ENCODE measurements at places on chromosomes 6 and 20.

GRCh38 chr6:44641344-44642031 is 254.0 kb downstream of the CDC5L start:
- no peak for DNase-seq

GRCh38 chr20:55928266-55928665 is 77.1 kb downstream of the CBLN4 start:
- DNase-seq = no peak

- peak; percentile 39 for DNase-seq
Observed at GRCh38 chr20:40493071-40493470, 196.0 kb downstream of the MAFB start.

DNA sequence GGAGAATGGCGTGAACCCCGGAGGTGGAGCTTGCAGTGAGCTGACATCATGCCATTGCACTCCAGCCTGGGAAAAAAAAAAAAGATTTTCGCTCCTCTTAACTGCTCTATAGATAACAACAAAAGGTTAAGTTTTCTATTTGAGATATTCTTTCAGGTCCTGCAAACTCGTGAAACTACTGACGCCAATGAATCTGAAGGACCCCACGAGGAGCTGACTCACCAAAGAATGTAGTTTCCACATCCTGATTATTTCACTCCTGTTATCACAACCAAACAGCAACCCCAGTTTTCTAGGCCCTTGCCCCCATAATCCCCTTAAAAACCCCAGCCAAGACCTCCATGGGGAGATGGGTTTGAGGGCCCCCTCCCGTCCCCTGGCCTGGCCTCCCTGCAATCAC is 58.7 kb downstream of the OTOR start:
- no peak for DNase-seq

GRCh38 chr6:118985123-118985830 is 50.3 kb upstream of the MCM9 start:
- no peak for DNase-seq

- peak; percentile 60 for DNase-seq
Observed at GRCh38 chr6:129133770-129134192, 250.8 kb downstream of the LAMA2 start.

- no peak for DNase-seq
Observed at GRCh38 chr6:49155316-49155715, 307.7 kb downstream of the MMUT start.

GRCh38 chr6:170176898-170177771 is 113.7 kb downstream of the DLL1 start:
- no peak for DNase-seq

GRCh38 chr6:111607279-111607678 is 1.6 kb upstream of the TRAF3IP2 start:
- DNase-seq = no peak

DNA sequence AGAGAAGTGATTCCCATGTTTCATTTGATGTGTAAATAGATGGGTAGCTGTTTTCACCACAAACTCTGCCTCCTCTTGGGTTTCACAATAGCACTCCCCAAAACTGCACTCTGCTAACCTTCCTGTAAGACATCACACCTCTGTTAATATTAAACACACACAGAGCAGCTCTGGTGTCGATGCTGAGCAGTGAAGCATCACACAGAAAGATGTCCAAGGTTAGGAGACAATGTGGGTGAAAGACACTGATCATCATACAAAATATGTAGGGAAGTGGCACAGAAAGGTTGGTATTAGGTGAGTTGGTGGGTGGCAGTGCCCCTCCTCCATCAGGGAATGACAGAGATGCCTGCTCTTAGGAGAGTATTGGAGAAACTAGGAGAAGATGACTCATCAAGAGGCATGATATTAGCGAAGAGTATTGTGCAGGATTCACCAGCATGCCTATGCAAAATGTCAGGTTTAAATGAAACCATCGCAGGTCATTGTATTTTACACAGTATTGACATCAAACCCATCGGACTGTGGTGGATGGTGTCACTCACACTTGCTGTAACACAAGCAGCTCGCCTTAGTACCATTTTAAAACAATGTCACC is 199.7 kb downstream of the TBXT start:
- no peak for DNase-seq

- peak; percentile 24 for DNase-seq
Observed at GRCh38 chr6:31158863-31159855, 770 bp downstream of the TCF19 start.

DNA sequence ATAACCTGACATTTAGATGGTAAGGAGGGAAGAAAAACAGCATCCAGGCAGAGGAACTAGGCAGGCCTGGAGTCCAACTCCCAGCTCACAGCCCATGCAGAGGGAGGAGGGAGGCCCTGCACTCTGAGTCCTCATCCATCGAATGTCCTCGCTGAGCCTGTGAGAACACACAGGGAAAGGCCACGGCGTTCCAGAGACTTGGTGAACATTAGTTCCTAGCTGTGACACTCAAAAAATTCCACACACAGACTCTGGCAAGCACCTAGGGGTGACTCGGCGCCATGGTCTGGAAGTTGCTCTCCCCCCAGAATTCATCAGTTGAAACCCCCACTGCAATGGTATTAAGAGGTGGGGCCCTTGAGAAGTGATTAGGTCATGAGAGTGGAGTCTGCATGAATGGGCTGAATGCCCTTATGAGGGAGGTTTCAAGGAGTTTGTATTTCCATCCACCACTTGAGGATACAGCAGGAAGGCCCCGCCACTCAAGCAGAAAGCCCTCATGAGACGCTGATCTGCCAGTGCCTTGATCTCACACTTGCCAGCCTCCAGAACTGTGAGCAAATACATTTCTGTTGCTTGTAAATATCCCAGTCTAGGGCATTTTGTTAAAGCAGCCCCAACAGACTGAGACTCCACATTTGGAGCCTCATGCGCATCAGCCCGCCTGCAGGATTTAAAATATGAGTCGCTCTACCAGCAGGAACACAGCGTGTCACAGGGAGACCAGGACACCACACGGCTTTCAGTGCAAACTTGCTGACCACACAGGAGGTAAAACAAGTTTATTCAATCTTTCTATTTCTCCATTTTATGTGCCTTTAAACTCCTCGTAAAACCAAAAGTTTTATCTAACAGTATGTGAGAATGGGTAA is 73.9 kb downstream of the WDR27 start:
- no peak for DNase-seq

DNA sequence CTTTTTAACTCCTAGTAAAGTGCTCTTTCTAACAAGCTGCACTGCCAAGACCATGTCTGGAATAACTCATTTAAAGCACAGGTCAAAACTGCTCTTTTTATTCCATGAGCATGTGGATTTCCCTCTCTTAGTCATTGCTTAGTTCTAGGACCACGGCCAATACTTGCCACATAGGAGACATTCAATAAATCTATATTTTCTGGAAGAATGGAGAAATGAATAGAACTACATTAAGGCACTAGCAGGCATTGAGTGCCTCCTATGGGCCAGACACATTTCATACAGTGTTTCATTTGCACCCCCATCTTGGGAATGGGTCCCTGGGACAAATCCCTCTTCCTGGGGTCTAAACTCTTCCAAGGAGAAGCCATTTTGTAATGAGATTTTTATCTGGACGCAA is 552.8 kb upstream of the CITED2 start:
- peak; percentile 78 for DNase-seq

- no peak for DNase-seq
Observed at GRCh38 chr20:1851396-1851795, 43.8 kb upstream of the SIRPA start.

GRCh38 chr20:10986586-10986985 is 312.8 kb upstream of the JAG1 start:
- DNase-seq = peak; percentile 38

DNA sequence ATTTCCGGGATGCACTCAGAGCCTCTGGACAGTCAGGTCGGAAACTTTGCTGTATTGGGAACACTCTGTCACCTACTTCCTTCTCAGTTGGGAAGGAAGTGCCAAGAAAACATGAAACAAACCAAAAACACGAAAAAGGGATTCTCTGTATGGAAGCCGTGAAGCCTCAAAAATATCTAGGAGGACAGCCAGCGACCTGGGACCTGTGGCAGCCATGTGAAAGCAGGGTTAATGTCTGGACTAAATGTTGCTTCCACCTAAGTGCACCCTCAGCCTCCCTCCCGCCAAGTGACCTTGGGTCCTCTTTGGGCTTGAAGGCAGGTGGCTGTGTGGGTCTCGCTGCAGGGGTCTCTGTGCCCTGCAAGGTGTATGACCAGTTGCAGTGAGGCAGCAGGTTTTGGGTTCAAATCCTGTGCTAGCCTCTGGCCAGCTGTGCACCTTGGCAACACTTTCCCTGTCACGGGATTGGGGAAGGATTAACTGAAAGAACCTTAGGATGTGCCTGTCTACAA is 851 bp downstream of the MAVS start:
- peak; percentile 43 for DNase-seq

DNA sequence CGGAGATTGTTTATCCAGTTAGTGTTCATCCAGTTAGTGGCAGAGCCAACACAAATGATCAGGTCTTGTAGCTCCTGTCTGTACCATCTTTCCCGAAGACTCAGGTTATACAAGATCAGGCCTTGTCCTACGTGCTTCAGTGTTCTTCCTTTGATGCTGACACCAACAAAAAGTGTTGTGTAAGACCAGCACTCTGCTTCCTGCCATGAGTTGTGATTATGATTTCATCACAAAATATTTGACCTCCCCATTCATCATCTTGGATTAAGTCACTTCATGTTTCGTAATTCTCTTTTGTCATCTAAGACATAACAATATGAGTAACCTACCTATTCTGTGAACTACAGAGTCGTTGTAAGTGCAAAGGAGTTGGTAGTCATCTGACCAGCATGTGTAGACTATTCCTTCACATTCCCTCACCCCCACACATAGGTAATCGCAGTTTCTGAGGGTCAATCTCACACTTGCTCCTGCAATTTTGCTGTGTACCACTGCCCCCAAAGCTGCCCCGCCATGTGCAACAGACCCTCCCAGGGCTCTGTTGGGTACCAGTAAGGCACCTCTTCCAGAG is 135.6 kb upstream of the SLC22A23 start:
- DNase-seq = peak; percentile 45

DNA sequence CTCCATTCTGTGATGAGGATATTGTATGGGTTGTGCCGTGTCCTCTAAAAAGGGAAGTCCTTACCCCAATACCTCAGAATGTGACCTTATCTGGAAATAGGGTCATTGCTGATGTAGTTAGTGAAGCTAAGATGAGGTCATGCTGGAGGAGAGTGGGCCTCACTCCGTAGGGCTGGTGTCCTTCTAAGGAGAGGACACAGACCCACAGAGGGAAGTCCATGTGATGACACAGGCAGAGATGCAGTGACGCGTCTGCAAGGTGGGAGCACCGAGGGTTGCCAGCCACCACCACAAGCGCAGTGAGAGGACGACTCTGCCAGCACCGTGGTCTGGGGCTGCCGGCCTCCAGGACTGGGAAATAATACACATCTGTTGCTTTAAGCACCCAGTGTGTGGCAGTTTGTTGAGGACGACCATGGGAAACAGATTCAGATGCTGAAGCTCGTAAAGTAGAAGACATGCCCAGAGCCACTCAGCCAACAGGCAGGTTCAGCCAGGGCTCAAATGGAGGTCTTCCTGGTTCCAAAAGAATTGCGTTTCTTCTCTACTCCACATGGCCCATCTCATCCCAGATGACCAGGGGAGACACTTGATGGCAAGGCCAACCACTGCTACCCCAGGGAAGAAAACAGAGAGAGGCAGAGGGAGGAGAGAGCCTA is 59.2 kb upstream of the DUSP22 start:
- no peak for DNase-seq

GRCh38 chr20:63920226-63920625 is 25.3 kb downstream of the DNAJC5 start:
- DNase-seq = no peak

GRCh38 chr6:108942556-108943492 is 94.6 kb downstream of the ARMC2 start:
- no peak for DNase-seq

GRCh38 chr6:5179917-5180316 is 80.8 kb downstream of the LYRM4 start:
- DNase-seq = peak; percentile 31

DNA sequence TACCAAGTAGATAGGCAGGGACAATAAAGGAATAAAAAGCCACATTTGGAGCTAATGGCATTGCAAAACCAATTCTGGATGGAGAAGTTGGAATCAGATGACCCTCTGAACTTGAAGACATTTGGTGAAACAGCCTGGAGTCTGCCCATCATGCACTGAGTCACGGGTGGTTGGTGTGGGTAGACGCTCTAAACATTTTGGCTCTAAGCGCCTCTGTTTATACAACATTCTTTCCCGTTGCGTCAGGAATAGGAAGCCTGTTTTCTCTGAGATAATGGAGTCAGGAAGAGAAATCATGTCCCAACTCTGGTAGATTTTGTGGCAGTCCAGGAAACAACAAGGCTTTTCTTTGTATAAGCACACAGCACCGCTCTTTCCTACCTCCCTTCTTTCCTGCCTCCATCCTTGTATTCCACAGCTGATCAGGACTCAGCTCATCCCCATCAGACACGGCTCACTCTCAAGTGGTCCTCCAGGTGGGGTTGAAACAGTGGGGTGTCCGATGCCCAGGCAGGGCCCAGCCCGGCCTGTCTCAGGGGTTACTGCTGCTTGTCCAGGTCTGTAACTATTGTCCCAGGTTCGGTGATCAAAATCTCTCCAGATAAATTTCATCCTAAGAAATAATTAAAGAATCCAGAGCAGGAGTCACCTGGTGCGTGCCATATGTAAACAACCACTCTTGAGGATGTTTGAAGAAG is 12.1 kb upstream of the RAMACL start:
- DNase-seq = peak; percentile 94

DNA sequence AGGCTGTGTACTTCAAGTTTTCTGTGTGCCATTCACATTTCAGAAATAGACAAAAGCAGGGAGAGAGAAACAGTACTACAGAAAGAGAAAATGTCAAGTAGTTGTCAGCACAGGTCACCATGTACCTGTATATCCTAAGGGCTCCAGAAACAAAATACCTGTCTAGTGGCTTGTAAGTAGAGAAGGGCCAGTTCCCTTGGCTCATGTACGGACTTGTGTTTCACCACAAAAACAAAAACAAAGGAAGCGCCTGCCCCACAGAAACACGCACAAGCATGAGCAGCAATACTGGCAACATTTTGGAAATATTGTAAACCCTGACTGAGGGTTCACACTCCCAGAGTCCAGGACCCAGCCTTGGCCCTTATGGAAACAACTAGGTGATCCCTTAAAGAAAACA is 44.3 kb downstream of the CNKSR3 start:
- no peak for DNase-seq

GRCh38 chr20:37305079-37305478 is 15.6 kb downstream of the MANBAL start:
- no peak for DNase-seq

GRCh38 chr6:110852773-110853172 is 21.8 kb upstream of the AMD1 start:
- DNase-seq = no peak

GRCh38 chr6:82248273-82248735 is 760 bp upstream of the IBTK start:
- DNase-seq = peak; percentile 61

GRCh38 chr6:141151710-141152417 is 980.9 kb upstream of the GJE1 start:
- DNase-seq = no peak

GRCh38 chr6:41426888-41427641 is 91.7 kb downstream of the NCR2 start:
- DNase-seq = no peak

- DNase-seq = peak; percentile 56
Observed at GRCh38 chr6:163263196-163263595, 151.3 kb upstream of the QKI start.

GRCh38 chr6:3311826-3312225 is 53.1 kb downstream of the PSMG4 start:
- no peak for DNase-seq

GRCh38 chr6:90865513-90865912 is 278.6 kb upstream of the MAP3K7 start:
- DNase-seq = no peak

GRCh38 chr20:49759266-49759950 is 45.7 kb upstream of the B4GALT5 start:
- DNase-seq = no peak

GRCh38 chr20:16395366-16395765 is 177.9 kb downstream of the KIF16B start:
- DNase-seq = no peak

Measured in astrocyte of the hippocampus (primary cell).